ENCODE measurements at places on chromosomes 2 and 18.

DNA sequence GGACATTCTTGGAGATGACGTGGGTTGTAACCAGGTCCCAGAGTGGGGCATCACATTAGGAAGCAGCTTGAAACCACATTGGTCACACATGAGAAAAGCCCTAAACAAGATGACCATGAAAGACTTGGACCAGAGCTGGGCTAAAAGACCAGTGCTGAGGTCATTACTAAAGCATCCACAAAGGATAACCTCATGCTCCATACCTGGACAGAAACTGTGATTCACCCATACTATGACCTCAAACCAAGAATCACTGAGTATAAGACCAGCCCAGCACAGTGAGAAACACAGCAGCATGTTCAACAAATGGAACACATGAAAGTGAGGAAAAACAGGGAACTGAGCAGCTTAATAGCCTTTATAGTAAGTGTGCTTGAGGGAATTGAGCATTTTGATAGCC lies 635.5 kb upstream of the NETO1 start:
- no peak for DNase-seq

GRCh38 chr2:12127638-12128037 lies 381.2 kb downstream of the LPIN1 start:
- DNase-seq = peak; percentile 26

GRCh38 chr2:236321415-236321814 lies 57.2 kb upstream of the ASB18 start:
- DNase-seq = no peak

DNA sequence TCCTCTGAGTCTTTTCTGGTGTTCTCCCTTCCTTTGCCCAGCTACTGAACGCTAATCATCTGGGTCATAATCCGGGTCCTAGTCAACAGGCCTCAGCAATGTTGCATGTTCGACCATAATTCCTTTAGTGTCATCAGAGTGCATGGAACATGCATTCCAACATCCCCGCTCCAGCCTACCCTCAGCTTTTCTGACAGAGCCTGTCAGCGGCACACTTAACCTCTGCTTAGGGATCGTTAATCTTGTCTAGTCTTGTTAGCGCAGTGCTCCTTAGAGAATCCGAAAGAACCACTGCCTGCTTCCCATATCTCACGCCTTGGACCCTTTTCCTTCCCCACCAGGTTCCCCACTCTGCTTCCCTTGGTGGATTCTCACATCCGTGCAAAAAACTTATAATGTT lies 767.9 kb upstream of the ID2 start:
- no peak for DNase-seq

DNA sequence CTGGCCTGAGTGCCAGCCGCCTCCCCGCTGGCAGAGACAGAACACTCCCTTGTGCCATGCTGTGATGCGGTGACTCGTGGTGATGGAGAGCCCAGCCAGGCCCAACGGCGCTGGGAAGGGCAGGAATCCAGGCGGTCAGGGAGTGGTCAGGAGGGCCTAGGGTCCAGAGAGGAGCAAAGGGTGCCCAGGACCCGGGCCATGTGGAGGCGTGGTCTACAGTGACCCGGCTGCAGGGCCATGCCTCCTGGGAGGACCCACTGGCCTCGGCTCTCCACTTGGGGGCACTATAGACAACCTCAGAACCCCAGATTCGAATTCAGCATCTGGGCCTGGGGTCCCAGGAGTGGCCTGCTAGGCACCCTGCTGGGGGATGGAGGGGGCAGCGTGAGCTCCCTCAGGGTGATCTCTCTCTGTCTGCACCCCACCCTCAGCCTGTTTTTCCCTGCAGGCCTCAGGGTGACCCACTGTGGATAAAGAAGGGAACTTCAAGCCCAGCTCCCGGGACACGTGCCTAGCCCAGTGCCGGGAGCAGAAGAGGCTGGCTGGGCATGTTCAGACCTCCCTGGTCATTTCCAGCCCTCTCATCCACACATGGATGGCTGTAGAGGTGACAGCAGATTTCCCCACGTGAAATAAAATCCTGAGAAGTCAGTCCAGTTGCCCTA lies 13.0 kb downstream of the AMER3 start:
- no peak for DNase-seq

DNA sequence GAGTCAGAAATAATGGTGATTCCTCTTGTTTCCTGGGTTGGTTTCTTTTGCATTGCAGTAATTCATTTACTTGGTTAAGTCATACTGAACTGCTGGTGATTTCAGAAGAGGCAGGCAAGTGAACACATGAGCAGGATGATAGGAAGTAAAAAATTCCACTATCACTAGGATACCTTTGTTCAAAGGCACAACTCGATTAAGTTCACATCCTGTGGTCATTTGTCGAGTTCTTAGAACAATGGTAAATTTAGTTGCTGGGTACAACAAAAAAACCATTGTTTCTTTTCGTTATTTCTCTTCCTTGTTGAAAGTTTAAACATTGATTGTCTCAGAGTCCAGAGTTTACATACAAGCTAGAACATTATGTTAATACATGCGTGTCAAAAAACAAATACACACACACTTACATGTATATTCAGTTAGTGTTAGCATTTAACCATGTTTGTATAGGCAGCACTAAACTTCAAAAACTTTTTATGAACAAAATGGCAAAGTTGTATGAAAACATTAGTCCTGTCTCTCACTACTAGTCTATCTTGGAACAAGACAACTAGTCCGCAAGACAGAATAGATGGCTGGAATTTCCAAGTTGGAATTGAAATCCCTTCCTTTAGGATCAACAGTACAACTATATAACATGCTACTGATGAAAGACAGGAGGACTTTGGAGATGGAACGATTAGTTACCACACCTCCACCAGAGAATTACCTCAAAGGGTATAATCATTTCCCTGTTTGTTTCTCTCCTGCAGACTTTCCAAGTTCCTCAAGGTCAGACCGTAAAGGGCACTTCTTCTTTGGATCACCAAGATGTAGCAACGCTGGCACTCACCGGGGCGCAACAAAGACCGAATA lies 26.2 kb downstream of the STK39 start:
- no peak for DNase-seq

- DNase-seq = no peak
Observed at GRCh38 chr18:59788791-59789106, 91.5 kb upstream of the CCBE1 start.

DNA sequence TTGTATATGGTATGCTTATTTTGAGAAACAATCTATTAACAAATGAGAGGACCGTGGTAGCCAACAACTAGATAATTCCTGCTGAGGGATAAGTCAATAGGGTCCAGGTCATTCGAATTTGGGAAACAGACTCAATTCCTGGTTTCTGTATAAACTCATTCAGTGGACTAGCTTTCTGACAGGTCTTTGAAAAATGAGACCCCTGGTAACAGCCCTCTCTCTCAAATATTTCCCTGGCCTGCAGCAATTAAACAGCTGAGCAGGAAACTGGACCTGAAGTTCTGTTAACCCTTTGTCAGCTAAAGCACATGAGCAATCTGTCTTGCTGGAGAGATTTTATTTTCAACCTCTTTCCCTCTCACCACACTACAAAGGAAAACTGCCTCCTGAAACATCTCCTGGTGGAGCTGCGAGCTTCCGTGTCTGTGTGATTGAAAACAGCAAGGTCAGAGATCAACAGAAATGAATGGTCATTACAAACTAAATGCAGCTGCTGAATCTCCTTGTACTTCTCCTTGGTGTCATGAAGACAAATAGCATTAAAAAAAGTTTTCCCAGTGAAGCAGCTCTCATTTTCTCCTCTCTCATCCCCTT lies 70.3 kb upstream of the CCDC85A start:
- DNase-seq = no peak

- DNase-seq = no peak
Observed at GRCh38 chr2:240716130-240716798, 24.6 kb downstream of the AQP12A start.

DNA sequence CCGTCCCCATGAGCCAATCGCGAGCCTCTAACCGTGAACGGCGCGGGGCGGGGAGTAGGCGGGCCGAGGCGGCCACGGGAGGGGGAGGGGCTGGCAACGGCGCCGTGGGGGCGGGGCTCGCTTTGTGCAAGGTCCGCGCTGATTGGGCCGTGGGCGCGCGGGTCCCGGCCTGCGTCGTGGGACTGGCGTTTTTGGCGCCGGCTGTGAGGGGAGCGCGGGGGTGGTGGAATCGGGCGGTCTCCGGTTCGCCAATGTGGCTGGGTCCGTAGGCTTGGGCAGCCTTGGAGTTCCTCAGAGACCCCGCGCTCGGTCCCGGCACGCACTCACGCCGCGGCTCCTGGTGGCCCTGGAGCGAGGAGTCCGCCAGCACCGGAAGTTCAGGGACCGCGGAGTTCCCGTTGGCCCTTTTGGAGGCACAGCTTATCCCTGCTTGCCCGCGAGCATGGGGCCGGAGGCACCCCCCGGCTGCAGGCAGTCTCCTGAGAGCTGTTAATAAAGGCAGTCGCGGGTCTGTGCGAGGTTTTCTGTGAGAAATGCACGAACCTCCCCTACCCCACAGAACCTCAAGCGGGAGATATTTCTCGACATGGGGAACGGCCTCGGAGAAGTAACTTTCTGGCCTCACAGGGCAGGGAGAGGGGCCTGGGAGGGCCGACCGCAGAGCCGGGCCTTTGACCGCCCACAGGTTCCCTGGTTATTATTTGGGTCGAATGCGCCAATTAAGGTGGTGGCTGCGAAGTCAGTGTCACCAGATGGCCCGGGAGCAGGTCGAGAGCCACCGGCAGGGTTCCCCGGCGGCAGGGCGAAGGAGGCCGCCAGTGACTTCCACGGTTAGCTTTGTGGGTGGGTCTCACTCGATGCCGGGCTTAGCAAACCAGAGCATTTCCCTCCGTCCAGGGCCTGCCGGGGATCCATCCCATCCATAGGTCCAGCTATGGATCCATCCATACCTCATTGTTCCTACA lies 574 bp upstream of the NCL start:
- DNase-seq = peak; percentile 98

- DNase-seq = no peak
Observed at GRCh38 chr2:97951155-97951680, 44.5 kb downstream of the TMEM131 start.

All from CD4-positive, alpha-beta T cell treated with Interleukin-10 for 1 hour (primary cell).